Muscle of arm (tissue), 14 donors: ENCODE measurements at places on chromosomes 12 and 14.

- DNase-seq: no peak
These were observed 665 bp downstream of the RHOF start for GRCh38 chr12:121792607-121793439.

DNA sequence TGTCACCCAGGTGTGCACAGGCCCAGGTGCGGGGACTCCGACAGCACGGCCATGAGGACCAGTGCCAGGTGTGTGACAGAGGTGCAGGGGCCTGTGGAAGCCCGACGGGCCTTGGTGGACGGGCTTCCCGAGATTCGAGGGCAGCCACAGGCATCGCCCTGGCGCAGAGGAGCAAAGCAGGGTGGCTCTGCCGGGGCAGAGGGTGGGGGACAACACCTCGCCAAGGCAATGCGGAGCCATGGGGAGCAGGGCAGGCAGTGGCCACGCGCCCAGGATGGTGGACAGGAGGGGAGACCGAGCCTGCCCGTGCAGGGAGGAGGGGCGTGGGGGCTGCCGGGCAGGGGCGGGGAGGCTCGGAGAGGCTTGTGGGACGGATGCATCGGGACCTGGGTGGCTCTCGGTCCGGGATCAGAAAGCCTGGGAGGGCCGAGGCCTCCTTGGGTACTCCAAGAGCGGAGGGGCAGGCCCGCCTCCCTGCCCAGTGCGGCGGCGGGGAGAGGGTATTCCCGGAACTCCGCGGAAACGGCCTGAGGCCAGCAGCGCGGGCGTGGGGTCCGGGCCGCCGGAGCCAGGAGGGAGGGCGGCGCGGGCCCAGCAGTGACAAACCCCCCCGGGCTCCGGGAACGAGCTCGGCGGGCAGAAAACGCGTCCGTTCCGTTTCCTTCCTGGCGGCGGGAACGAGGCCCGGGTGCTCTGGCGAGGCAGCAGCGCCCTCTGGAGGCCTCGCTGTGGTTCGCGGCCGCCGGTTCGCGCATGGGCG, 1.6 kb downstream of the TMEM121 start:
- DNase-seq: peak; percentile 83

DNA sequence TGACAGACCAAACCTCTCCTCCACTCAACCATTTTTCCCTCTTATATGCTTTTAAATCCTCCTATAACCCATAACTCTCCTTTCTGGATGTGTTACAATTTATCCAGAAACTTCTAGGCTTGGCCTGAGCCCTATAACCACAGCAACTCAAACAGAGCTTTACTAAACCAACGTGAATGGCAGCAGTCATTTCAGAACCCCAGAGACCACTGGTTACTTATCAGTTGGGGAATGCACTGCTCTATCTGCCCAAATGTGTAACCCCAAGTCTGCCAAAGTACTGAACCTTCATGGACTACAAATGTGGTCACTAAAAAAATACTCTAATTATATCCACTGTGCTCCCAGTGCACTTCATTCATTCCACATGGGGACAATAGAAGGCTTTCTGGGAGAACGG, 42.0 kb downstream of the NAA25 start:
- no peak for DNase-seq

DNA sequence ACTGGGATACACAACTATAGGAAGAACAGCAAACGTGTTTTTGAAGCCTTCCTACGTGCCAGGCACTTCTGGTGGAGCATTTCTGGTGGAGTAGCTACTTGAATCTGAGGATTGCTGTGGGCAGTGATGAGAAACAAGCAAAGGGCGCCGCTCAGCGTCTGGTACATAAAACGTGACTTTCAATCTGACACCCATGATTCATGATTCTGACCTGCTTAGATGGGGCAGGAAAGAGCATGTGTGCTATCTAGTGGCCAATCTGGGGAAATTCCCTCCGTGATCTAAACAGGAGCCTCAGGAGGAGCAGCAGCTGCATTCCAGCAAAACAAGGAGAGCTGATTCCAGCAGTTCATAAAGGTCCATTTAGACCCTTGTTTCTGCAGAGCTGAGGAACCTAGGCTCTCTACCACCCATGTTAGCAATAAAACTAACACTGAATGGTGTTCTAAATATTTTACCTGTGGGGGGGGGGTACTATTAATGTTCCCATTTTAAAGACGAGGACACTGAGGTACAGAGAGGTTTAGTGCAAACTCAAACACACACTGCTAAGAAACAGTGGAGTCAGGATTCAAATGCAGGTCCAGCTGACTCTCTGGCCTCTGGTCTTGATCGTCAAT, 37.8 kb downstream of the PAH start:
- DNase-seq: peak; percentile 33

- DNase-seq: no peak
These were observed 2.7 kb downstream of the ITGB7 start for GRCh38 chr12:53204351-53204750.

GRCh38 chr14:53331921-53332320, 178.8 kb upstream of the DDHD1 start:
- no peak for DNase-seq

DNA sequence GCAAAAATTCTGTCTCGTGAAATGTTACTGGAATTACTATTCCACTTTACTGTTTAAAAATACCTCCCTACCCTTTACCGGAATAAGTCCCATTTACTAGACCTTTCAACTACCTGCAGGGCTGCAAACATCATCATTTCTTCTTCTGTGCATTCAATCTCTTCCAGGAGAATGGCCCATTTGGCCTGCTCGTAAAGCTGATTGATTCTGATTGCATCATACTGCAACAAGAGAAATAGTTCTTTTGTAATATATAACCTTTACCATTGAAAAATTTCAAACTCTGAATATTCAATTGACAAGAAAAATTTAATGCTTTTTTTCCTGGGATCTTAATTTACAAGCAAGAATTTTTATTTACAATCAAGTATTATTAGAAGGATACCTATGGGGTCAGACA, 72.4 kb downstream of the FERMT2 start:
- DNase-seq: no peak

DNA sequence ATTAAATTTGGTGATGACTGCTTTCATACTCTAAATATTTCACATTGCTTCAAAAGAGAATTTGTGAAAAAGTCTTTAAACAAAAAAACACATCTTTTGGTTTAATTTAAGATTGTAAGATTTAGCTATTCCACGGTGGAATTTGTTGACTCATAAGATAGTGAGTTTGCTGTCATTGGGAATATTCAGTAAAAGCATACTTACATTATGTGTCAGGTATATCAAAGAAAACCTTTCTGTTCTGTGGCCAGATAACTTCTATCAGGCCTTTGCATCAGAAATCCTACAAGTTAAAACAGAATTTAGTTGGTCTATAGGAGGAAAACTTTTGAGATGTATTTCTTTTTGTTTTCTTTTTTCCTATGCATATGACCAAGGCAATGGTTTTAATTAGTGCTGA, 148.8 kb upstream of the E2F7 start:
- DNase-seq: no peak

DNA sequence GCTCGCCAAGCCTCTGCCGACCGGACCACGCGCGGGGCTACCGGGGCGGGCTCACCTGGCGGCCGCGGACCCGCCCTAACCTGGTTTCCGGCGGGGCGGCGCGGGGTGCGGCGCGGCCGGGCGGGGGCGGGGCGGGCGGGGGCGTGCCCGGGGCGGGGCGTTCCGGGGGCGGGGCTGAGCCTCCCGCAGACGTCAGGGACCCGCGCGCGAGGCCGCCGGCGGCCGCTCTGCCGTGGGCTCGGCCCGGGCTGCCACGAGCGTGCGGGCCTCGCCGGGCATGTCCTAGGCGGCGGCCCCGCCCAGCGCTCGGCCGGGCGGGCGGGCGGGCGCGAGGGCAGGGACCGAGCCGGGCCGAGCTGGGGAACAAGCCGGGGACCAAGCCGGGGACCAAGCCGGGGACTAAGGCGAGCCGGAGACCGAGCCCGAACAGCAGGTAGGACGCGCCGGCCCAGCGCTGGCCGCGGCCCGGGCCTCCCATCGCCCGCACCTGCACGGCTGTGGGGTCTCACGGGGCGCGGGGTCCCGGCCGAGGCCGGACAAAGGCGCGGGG, at the start of gene CEP170B:
TSS of gene CEP170B (plus strand) at position 188 of the 550 bp plus-strand sequence. CDS start 3,183 bp downstream, outside the sequence.
- no peak for DNase-seq

DNA sequence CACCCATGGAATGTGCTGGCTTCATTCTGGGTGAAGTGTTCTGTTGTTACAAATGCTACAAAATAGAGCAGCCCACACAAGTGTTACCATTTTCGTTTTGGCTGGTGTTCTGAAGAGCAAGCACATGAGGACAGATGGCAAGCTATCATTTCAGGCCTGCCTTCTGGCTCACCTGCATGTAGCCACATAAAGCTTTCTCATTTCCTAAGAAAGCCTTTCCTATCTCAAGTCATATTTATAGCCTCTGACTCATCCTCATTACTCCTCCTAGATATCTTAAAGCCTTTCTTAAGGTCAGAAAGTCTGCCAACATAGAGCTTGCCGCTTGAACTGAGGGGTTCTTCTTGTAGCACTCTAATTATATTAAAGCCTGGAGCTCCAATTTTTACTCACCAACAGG, 89.0 kb downstream of the PTPRR start:
- DNase-seq: no peak

GRCh38 chr12:101967506-101967905, 90.1 kb downstream of the DRAM1 start:
- no peak for DNase-seq

- DNase-seq: no peak
These were observed 33.4 kb downstream of the PDZRN4 start for GRCh38 chr12:41221491-41221890.
